HS-5 (cell line): ENCODE measurements at places on chromosomes 12 and 14.

DNA sequence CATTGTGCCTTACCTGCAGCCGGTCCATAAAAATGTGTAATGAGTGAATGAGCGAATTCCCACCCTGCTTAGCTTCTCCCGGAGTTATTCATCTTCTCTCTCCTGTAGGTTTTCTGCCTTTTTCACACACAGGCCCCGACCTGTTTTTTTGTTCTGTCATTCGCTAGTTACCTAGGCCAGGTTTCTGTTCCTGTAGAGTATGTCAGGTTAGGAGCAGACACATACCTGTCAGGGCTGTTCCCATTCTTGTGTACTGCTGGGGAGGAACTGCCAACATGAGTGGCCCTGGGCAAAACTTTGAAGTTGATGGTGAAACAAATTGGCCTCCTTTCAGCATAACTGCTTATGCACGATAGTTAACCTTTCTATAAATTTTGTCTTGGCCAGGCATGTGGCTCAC is 140.1 kb downstream of the SYNE2 start:
- no peak for DNase-seq

DNA sequence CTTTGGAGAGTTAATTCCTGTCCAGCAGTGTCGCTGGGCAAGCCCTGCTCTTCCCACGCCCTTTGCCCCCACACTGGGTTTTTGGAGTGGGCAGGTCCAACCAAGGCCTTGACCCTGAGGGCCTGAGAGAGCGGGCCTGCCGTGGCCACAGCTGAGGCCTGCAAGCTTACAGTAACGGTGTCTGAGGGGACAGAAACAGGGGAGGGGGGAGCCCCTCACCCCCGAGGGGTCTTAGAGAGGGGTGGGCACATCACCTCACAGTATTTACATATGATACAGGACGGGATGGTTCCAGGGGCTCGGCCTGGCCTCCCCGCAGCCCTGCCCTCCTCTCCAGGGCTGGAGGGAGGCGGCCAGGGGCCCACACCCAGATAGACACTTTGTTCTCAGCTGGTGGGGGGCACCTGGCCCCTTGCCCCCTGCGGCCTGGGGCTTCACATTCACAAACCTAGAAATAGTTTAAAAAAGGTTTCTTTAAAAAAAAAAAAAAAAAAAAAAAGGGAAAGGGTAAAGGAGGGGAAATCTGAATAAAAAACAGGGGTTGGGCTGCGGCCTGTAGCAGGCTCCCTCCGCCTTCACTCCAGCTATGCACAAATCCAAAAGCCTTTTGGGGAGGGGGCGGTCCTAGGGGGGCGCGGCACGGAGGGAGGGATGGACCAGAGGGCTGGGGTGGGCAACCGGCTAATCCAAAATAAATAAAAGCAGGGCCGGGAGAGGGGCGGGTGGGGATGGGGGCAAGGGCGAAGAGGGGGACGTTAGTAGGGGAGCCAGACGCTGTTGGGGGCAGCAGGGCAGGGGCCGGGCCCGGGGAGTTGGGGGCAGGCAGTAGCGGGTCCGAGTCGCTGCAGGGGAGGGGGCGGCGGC is 14.8 kb upstream of the PLA2G1B start:
- DNase-seq = no peak

DNA sequence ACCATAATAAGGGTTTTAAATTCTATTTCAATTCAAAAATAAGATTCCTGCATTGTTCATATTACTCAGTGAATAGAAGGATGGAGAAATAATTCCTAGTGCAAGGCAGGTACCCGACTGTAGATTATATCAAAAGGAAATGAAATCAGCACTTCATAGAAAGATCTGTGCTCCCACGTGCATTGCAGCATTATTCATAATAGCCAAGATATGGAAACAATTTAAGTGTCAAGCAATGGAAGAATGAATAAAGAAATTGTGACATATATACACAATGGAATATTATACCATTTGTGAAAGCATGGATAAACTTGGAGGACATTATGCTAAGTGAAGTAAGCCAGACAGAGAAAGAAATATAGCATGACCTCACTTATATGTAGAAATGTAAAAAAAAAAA is 53.8 kb downstream of the SLC6A15 start:
- no peak for DNase-seq

- DNase-seq = no peak
These were observed 35.9 kb upstream of the MED13L start for GRCh38 chr12:116313194-116313927.

DNA sequence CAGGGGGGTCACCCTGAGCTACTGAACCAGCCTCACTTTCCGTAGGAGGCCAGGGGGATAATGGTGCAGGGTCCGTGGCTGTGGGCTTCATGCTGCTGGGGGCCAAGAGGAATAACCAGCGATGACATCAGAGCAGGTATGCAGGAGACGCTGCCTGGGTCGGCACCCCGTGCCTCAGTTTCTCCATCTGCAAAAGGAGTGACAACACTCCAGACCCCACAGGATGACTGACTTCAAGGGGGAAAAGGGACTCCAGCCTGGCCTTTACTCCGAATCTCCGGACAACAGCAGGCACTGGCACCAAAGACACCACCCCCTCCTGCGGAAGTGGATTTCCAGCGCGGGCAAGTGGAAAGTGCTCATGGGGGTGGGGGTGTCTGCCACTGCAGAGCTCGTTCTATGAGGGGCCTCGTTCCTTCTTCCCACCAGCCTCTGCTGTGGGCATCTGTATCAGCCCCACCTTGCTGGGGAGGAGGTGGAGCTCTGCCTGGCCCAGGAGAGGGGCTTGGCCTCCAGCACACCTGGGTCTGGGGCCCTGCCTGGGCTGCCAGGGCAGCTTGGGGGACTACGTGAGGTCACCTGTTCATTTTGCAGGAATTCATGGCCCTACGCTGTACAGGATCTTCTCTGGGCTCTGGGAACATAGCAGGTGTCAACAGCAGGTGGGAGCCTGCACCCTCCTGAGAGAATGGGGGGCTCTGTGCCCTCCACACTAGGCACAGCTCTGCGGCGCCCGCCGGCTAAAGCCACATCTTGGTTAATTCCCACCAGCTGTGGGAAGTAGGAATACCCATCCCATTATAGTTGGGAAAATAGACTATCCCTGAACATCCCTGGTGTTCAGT is 216.6 kb upstream of the C14orf180 start:
- DNase-seq = no peak

- DNase-seq = no peak
These were observed 28.9 kb downstream of the GSG1 start for GRCh38 chr12:13074396-13075117.
